ENCODE measurements at places on chromosomes 7 and 10.

DNA sequence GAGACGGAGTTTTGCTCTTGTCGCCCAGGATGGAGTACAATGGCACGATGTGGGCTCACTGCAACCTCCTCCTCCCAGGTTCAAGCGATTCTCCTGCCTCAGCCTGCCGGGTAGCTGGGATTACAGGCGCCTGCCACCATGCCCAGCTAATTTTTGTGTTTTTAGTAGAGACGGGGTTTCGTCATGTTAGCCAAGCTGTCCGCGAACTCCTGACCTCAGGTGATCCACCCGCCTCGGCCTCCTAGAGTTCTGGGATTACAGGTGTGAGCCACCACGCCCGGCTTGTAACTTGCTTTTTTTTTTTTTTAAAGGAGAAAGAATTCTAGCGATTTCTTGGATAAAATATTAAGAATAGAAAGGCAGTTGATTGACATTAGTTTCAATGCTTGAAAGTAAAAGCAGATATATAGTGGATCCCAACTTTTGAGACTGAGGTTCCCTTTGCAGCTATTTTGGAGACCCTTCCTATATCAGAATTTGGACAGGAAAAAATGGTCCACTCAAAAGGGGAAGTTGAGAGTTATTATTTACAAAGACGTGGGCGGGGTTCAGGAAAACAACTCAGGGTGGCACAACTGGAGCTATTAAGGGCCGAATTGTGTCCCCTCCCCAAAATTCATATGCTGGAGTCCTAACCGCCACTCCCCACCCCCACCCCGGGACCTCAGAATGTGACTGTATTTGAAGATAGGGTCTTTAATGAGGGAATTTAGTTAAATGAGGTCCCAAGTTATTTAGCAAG lies 1.3 kb upstream of the ERCC6 start:
- DNase-seq = no peak

GRCh38 chr10:124641282-124642087 lies 102.7 kb downstream of the FAM53B start:
- DNase-seq = peak; percentile 49

DNA sequence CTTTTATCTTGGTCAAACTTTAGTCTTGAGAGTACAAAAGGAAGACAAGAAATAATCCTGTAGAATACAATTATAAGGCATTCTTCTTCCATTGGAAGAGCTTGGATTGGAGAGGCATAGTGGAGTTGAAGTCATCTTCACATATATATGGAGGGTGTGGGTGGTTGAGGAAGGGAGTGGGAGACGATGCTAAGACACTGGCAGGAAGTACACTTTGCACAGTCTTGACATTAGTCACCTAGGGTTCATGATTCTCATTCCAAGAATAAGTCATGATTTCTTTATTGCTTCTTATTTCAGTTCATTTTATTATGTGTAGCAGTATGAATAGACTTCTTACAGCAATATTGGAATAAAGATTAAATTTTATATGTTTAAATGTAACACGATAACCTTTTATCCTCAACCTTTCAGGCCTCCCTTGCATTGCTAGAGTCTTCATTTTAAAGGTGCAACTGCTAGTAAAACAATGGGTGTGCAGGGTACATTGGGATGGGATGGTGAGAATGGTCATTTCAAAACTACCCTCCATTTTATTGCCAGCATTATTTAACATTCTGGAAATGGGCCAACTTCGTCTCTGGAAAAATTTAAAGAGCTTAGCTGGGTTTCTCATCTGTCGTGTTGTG lies 12.3 kb upstream of the SLC26A3 start:
- DNase-seq = peak; percentile 2

DNA sequence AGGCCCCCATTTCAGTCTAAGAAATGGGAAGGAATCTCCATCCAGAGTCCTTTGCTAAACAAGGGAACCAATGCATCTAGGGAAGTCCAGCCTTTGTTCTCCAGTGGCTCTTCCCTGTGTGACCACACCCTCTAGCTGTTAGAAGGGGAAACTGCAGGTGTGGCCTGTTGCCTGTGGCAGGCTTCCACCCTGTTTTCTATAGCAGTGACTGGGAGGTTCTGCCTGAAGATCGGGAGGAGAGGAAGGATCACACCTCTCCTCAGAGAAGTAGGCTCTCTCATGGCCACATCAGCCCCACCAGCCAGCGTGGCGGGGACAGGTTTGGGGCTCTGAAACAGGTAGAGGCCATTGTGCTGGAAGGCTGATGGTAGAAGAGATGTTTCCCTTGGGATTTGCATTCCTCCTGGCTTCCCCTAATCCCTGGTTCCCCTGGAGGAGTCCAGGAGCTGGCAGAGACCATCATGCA lies 47.7 kb upstream of the TRIM8 start:
- DNase-seq = no peak

DNA sequence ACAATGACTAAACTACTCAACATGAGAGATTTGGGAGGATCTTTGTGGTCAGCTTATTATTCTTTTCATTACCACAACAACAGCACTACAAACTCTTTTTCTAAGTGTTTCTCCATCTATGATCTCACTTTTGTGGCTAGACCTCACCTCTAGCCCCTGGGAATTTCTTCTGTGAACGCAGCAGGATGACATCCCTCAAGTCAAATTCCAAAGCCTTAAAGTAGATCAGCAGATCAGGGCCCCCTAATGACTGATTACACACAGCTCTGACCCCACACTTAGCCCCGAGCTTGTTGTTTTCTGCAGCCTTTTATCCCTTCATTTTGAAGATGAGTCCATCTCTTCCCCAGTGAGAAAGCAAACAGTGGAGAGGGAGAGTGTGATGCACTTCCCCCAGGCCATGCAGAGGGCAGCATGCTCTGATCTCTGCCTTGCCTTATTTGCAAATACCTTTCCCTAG lies 27.3 kb downstream of the TFAM start:
- DNase-seq = no peak

DNA sequence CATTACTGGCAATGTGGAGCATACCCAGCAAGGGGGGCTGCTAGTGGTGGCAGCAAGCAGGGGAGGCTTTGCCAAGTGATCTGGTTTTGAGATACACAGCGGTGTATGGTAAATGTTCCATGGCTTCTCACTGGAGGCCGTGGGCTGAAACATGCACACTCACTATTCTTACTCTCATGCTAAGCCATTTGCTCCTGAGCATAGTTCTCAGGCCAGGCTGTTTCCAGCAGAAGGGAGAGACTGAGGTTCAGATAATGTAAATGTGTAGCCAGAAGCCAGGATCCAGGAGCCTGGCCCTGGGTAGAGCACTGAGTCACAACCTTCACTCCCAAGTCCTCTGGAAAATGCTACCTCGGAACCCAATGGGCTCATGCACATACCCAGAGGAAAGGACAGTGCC lies 757.9 kb downstream of the GRID1 start:
- DNase-seq = no peak

DNA sequence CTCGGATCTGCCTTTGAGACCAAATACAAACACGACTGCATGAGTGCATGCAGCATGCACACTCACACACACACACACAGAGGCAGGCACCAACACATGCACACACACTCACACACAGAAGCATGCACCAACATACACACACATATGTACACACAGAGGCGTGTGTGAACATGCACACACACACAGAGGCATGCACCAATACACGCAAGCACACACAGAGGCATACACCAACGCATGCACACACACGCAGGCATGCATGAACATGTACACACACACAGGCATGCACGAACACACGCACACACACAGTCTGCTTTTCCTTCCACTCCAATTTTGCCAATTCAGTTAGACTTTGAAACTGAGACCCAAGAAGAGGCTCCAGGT lies 67.3 kb upstream of the COL13A1 start:
- no peak for DNase-seq

- no peak for DNase-seq
These were observed 4.1 kb downstream of the BLNK start for GRCh38 chr10:96267234-96267705.

DNA sequence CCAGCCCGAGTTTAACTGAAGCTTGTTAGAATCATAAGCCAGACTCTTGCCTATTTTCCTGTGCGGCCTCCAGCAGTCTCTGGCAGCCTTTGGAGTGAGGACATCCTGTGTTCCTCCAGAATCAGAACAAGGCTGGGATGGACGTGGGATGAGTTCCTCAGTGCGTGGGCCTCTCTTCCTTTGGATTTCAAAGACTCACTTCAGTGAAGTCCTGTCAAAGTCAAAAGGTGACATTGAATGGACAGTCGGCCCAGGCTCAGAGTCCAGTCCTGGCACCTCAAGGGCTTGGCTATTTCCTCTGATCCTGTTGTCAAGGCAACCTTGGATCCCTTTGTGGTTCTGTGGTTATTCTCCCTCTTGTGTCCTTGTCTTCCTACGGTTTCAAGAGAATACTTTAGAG lies 21.4 kb upstream of the SMC3 start:
- no peak for DNase-seq

- DNase-seq = no peak
These were observed 82.8 kb upstream of the NPY start for GRCh38 chr7:24201226-24201625.

DNA sequence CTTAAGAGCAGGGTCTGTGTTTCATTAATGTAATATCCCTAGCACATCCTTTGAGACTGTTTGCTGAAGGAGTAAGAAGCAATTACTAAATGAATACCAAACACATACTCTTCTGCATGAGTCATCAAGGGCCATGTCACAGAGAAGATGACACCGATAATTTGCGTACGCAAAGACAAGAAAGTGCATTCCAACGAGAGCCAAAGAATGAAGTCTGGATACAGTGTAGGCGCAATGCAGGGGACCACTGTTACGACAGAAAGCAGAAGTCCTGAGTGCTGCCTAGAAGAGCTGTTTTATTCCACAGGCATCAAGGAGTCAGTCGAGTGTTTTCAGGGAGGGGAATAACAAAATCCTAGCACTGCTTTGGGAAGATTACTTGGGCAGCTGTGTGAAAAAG lies 62.7 kb downstream of the VPS41 start:
- DNase-seq = no peak

- no peak for DNase-seq
These were observed 9.8 kb downstream of the PTPRZ1 start for GRCh38 chr7:121882731-121883130.

- no peak for DNase-seq
These were observed 359.9 kb downstream of the GLRX3 start for GRCh38 chr10:130495891-130496636.

- no peak for DNase-seq
These were observed 44.7 kb downstream of the IMMP2L start for GRCh38 chr7:111517549-111517951.

DNA sequence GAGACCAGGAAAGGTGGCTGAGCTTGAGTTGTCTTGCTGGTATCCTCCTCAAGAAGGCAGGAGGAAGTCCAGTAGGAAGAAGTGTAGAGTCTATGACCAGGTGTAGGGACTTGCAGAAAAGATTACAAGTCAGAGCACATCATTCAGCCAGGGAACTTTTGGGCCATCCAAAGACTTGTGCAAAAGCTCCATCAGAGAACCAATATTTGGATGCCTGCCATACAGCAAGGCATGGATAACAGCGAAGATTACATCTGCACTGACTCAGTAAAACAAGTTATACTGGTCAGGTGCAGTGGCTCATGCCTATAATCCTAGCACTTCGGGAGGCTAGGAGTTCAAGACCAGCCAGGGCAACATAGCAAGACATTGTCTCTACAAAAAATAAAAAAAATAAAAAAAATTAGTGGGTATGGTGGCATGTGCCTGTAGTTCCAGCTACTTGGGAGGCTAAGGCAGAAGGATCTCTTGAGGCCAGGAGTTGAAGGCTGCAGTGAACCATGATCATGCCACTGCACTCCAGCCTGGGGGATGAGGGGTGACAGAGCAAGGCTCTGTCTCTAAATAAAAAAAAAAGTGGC lies 13.2 kb upstream of the NMT2 start:
- no peak for DNase-seq

- DNase-seq = no peak
These were observed 28.3 kb upstream of the KLF6 start for GRCh38 chr10:3813267-3813666.

- DNase-seq = no peak
These were observed 169.7 kb downstream of the ARHGAP21 start for GRCh38 chr10:24554036-24554435.

DNA sequence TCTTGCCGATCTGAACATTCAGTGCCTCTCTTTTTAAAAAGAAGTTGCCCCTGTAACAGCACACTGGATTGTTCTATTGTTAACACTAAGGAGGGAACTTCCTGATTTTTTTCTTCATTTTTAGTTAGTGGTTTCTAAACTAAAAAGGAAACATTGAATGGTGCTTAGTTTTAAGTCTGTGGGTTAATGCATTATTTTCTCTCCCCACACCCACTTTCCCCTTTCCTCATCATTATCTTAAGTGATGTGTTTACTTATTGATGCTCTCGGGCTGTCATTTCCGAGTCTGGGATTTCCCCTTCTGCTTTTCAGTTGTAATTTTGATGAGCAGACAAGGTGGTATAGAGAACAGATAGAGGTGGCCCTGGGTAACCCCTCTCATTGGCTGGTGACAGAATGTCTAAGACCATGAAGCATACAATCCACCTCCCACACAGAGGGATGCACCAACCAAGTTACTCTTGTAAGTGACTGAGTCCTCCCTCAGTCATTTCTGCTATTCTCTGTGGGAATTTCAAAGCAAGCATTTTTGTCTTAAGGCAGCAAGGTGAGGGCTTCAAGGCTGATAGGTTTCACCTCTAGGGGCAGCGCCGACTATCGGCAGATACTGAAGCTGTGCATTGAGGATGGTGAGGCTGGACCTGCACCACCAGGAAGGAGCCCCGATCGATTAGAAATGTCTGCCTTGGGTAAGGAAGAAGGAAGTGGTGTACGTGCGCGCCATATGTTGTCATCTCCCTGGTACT lies 49.5 kb downstream of the CHN2 start:
- DNase-seq = peak; percentile 57

- no peak for DNase-seq
These were observed 72.0 kb downstream of the GFRA1 start for GRCh38 chr10:116201011-116201410.

DNA sequence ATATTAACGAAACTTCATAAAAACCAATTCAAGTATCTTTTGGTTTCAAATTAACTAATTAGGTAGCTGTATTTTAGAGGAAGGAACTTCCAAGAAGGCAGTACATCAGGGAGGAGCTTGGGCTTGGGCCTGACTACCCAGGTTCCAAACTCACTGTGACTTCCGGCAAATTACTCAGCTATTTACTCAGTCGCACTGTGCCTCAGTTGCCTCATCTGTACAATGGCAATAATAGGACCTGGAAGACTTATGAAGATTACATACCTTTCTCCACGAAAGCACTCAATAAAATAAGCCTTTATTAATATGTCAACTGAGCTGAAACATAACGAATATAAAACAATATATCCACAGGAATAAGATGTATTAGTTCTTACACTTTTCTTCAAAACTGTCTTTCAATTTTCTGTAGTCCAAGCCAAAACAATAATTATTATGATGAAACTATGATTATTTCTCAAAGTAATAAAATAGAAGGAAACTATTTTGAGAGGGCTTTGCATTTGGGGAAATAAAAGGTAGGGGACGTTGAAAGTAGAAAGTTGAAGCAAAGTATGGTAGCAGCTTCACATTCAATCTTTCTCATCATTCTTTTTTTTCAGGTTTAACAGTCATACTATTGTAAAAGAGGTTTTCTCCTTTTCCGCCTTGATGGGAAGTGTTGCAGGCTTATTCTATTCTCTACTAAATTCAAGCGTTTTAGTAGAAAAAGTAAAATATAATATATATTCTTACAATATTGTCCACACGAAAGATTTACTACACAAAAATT lies 10.5 kb upstream of the EBLN1 start:
- DNase-seq = no peak

All from stimulated activated naive CD4-positive, alpha-beta T cell treated with Interleukin-2 at 50 U/mL for 16 hours (primary cell).